ENCODE measurements at places on chromosomes 16 and 17.

DNA sequence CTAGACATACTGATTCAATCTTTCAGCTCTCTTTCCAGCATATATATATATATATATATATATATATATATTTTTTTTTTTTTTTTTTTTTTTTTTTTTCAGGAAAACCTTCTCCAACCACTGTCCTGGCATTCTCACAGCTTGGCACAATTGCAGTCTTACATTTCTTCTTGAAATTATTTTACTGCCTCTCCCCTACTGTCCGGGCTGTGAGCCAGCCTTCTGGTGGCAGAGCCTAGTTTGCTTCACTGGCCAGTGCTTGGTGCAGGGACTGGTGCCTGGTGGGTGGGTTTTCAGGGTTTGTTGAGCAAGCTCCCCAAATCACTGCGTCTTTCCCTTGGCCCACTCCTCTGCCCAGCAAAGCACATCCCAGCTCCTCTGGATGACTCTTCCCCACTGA lies 28.5 kb downstream of the PRSS54 start:
- no peak for DNase-seq

DNA sequence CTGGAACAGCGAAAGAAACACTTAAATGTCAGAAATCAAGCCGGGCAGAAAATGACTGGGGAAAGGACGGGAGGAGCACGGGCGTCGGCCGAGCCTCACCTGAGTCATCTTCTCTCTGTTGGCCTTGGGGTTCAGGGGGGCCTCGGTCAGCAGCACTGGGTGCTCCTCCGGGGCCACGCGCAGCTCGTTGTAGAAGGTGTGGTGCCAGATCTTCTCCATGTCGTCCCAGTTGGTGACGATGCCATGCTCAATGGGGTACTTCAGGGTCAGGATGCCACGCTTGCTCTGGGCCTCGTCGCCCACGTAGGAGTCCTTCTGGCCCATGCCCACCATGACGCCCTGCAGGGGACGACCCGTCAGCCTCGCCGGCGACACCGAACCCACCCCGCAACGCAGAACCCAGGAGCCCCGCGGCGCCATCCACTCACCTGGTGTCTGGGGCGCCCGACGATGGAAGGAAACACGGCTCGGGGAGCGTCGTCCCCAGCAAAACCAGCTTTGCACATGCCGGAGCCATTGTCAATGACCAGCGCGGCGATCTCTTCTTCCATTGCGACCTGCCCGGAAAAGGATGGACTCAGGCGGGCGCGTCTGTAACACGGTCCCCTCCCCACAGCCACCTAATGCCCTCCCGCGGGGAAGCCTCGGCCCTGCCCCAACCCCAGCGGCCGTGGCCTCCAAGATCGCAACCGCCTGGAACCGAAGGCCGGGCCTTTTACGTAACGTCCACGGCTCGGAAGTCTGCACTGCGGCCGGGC lies 616 bp downstream of the ACTG1 start:
- DNase-seq = no peak

DNA sequence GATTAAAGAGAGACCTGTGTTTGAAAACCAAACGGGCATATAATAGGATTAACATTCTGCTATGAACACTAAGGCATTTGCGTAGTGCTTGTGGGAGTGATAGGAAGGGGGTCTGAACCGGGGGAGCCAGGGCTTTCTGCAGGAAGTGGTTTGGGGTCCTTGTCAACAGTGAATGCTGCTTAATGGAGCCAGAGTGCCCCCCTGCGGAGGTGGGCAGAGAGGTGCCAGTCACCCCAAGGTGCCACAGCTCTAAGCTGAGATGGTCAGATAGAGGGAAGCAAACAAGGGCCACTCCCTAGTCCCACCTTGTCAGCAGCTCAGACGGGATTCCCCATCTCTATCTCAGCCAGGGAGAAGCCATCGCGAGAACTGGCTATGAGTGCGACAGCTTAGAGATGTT lies 17.7 kb downstream of the NAA60 start:
- DNase-seq = no peak

GRCh38 chr16:67100569-67101310 lies 9.0 kb upstream of the PHAF1 start:
- DNase-seq = no peak

- no peak for DNase-seq
Observed at GRCh38 chr17:39596543-39597267, 11.0 kb downstream of the NEUROD2 start.

GRCh38 chr17:19386051-19386929 lies 700 bp downstream of the MFAP4 start:
- DNase-seq = no peak

GRCh38 chr16:68713361-68713760 lies 23.7 kb upstream of the CDH1 start:
- no peak for DNase-seq

- no peak for DNase-seq
Observed at GRCh38 chr16:49428808-49429207, 55.2 kb downstream of the C16orf78 start.

- DNase-seq = no peak
Observed at GRCh38 chr17:1707107-1707506, 3.1 kb downstream of the TLCD2 start.

GRCh38 chr17:80650751-80651518 lies 106.3 kb downstream of the RPTOR start:
- DNase-seq = peak; percentile 32

DNA sequence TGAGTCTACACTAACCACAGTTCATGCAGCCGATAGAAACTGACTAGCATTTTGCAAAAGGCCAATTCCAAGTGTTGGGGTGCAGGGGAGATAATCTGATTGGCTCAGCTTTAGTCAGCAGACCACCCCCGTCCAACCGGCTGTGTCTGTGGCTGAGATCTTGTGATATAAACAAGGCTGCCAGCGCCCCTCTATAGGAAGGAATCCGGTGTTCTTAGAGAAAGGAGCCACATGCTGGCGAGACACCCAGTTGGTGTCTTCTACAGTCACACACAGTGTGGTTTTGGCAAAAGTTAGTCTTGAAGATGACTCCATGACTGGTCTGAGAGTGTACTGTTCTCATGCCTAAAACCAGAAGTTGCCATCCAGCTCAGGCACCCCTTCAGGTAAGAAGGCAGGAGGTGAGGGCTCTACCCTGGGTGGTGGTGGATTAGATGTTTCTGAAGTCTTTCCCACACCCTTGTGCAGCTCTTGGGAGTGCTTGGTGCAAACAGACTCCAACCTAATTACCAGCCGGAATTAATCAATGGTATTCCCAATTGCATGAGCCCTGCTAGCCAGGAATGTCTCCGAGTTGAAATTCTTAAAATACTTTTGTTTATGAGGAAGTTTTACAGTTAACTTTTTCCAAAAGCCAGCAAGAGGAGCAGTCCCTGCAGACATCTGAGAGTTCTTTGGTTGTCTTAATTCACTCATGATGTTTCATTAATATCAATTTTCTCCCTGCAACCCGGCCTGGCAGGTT lies 172.3 kb upstream of the IRX6 start:
- no peak for DNase-seq

- no peak for DNase-seq
Observed at GRCh38 chr17:40122999-40123810, 1.4 kb downstream of the MSL1 start.

GRCh38 chr17:49829026-49829425 lies 18.8 kb downstream of the TAC4 start:
- DNase-seq = no peak

- DNase-seq = no peak
Observed at GRCh38 chr17:9272501-9273200, 251.3 kb downstream of the NTN1 start.

- no peak for DNase-seq
Observed at GRCh38 chr16:7517496-7517895, 184.9 kb downstream of the RBFOX1 start.

DNA sequence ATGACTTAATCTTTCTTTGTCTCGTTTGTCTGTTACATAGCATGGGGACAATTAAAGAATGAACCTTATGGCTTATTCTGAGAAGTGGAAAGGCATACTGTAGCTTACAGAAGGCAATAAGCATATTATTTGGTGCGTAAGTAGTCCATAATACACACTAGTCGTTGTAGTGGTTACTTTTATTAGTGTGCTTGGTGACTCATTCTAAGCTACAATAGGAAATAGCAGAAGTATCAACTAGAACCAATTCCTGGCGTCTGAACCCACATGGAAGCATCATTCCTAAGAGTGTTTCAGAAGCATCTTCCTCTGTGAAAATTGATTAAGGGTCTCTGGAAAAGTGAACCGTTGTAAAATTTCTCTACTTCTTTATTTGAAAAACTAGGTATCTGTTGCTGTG lies 777.8 kb upstream of the EEF2KMT start:
- no peak for DNase-seq

GRCh38 chr16:55949518-55949917 lies 74.3 kb upstream of the CES5A start:
- no peak for DNase-seq

DNA sequence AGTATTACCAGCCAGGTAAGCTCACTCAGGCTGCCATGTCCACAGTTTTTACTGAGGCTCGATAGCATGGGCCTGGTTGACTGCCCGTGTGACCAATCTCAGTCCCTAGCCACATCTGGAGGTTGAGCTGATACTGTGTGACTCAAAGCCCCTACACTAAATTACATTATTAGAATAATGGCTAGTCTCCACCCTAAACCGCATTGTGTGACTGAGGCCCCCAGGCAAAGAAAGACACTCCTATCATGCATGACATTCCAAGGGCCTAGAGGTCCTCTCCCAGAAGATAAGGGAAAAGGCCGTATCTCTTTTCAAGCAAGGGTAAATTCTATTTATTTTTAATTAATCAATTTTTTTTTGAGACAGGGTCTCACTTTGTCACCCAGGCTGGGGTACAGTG lies 505.3 kb downstream of the HAPSTR1 start:
- DNase-seq = no peak

GRCh38 chr16:83315271-83315670 lies 492.5 kb upstream of the HSBP1 start:
- no peak for DNase-seq

- DNase-seq = no peak
Observed at GRCh38 chr17:75514919-75515495, 330 bp downstream of the CASKIN2 start.

- DNase-seq = no peak
Observed at GRCh38 chr17:82548681-82549303, 29.3 kb downstream of the FOXK2 start.

GRCh38 chr16:16006650-16007049 lies 57.2 kb downstream of the ABCC1 start:
- DNase-seq = no peak

DNA sequence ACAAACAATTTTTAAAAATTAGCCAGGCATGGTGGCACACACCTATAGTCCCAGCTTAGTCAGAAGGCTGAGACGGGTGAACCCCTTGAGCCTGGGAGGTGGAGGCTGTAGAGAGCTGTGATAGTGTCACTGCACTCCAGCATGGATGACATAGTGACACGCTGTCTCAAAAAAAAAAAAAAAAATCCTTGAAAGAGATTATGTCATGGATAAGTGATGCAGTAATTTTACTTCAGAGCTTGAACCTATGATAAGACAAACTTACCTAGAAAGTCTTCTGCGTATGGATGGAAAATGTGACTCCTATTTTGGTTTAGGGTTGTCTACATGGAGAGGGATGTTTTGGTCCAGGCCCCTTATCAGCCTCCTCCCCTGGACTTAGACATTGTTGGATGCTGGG lies 51.8 kb downstream of the ELAC2 start:
- DNase-seq = no peak

GRCh38 chr16:24544640-24545039 lies 5.3 kb downstream of the RBBP6 start:
- no peak for DNase-seq

DNA sequence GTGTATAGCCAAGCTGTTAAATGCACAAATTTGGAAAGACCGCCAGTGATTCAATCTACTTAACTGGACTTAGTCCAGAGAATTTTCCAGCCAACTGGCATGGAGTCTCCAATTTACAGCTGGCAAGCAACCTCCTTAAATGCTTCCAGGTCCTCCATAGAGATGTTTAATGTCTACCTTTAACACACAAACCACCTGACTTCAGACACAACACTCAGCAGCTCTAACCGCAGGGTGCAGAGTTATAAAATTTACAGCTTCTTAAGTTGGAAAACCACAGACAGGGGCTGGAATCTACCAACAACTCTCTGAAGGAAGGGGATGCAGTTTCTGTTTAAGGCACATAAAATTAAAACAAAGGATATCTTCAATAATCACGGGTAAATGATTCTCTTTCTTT lies 106.9 kb downstream of the SYCE1L start:
- DNase-seq = no peak

- DNase-seq = no peak
Observed at GRCh38 chr17:59441464-59442096, 110.1 kb downstream of the YPEL2 start.

DNA sequence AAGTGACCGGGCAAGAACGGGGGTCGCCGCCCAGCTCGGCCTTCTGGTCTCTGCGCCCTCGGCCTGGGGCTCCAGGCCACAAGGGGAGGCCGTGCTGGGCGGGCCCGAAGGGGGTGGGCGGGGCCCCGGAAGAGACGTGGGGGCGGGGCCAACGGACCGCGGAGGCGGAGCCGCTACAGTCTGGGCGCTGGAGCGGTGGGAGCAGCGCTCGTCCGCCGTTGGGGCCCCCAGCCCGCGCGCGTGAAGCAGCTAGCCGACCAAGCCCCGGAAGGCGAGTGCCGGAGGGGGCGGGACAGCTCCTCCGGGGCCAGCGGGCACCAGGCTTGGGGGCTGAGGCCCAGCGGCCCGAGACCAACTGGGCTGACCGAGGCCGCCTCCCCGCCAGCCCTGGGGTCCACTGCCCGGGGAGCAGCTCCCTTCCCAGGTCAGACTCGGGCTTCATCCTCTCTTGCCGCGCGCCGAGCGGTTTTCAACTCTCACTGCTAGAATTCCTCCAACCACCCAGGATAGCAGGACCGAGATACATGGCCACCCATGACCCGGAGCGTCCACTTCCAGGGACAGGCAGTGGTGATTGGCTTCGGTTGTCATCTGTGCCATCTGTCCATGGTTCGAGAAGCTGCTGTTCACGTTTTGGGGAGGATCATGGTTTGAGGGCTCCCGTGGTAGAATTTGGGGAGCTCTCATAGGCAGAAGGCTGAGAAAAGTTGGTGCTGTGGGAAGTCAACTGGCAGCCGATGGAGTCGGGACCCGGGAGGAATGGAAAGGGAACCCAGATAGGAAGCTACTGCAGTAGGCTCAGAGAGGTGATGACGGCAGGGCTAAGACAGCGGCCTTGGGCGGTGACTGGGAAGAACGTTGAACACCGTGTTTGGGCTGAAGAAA lies 44.6 kb upstream of the LCMT1 start:
- no peak for DNase-seq

GRCh38 chr17:74995847-74996246 lies 8.4 kb downstream of the CDR2L start:
- DNase-seq = no peak

DNA sequence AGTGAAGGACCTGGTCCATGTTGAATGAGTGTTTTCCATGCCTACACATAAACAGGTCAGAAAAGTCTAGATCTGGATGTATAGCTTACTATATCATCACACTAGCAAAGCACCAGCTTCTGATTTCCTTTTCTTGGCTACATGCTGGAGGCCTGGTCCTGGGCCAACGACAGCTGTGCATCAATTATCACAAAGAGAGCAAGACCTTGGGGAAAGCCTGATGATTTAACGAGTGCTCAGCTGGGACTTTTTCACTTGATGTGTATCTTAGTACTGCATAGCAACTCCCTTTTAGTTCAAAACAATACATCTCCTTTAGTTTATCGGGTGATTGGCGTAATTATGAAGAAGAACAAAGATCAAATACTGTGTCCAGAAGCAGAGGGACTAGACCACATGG lies 358.2 kb downstream of the KIF2B start:
- DNase-seq = no peak

GRCh38 chr16:86180780-86181179 lies 281.8 kb downstream of the IRF8 start:
- no peak for DNase-seq
